K562 (cell line): ENCODE measurements at places on chromosomes 7 and 10. TPM values are rescaled to one million over a fixed set of nuclear protein-coding genes. Genes with fewer than 3 reads are reported as not detected.

The OR13A1 gene
- 0.07 and 0.13 TPM in 2 replicates for total RNA-seq

GRCh38 chr7:44061645-44062179 lies 3.7 kb downstream of the PGAM2 start:
- no peaks in the 10 kb centered on the region for H3K27me3 ChIP-seq
- no peak for DNase-seq
- H3K4me1 ChIP-seq = no peaks in the 10 kb centered on the region; the same call in 2 of the 3 replicates
- no peak overlapping the region for H3K4me3 ChIP-seq
- H3K27ac ChIP-seq = no peak overlapping the region

- H3K27ac ChIP-seq = no peak overlapping the region
- no peaks in the 10 kb centered on the region for H3K36me3 ChIP-seq
- no peaks in the 10 kb centered on the region; the same call in 1 of the 2 replicates for H3K4me1 ChIP-seq
- DNase-seq = no peak
- no peak overlapping the region for H3K4me3 ChIP-seq
Measured at GRCh38 chr7:37986908-37987330, 66.5 kb downstream of the EPDR1 start.

DNA sequence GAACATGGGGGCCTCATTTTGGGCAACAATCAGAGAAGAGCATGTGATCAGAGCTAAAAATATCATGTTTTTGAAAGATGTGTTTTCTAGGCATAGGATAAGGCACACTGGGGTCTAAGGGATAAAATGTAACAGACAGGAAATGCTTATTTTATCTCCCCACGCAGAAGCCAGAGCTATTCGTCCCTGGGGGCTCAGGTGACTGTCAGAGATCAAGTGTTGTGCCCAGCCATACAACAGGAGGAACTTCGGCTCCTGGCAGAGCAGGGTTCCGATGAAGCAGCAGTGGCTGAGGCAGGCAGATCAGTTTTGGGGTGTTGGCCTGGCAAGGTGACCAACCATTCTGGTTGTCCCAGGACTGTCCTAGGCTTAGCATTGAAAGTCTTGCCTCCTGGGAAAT lies 15.2 kb downstream of the NPY start:
- H3K27ac ChIP-seq = no peak overlapping the region
- no peaks in the 10 kb centered on the region for H3K36me3 ChIP-seq
- H3K27me3 ChIP-seq = no peaks in the 10 kb centered on the region; the same call in 1 of the 2 replicates
- H3K4me1 ChIP-seq = no peaks in the 10 kb centered on the region

The HOXA10 gene
- total RNA-seq = not detected in 2 replicates

DNA sequence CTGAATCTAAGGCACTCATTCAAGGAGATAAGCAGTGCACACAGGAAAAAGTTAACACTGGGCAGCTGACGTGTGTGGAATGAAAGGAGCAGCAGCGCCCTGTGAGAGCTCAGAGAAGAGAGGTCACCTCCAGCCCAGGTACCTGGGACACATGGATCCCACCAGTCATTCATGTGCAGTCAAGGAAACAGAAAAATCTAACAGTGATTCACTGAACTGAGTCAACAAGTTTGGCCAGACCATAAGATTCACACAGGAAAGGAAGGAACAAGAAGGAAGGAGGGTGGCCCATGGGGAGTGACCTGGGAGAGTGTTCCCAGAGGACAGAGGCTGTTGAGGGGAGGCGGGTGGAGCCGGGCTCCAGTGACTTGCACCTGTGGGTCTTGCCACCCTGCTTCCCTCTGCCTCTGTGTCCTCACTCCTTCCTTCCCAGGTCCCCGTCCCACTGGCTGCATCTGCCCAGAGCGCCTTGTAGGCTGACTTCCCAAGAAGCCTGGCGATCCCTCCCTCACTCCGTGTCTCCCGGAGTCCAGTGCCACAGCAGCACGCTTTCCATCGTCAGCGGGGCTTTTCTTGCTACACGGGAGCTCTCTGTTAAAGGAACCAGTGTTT lies 27.7 kb downstream of the RNF32 start:
- peaks cover 35% of the 10 kb centered on the region; the same call in 1 of the 3 replicates for H3K36me3 ChIP-seq
- DNase-seq = no peak
- H3K27ac ChIP-seq = no peak overlapping the region

The PRXL2A gene
- 0.71 and 0.87 TPM in 2 replicates for total RNA-seq

DNA sequence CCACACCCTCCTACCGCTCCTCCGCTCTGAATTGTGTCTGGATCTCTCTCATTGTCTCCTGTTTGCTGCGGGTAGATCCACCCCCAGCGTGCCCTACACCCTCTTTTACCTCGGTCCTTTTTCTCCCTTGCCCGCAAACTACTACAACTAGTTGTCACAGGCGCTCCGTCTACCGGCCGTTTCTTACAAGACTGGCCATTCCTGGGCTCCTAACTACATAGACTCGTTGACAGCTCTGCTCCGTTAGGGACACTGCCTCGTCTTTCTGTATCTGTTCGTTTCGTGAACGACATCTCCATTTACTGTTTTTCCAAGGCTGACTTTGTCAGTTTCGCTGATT lies 786 bp downstream of the TAF3 start:
- peaks cover 18% of the 10 kb centered on the region; the same call in 2 of the 3 replicates for H3K36me3 ChIP-seq
- no peaks in the 10 kb centered on the region for H3K27me3 ChIP-seq
- H3K27ac ChIP-seq = peak overlapping the region; percentile 77; the same call in 2 of the 3 replicates
- H3K4me3 ChIP-seq = peak overlapping the region; percentile 88
- peaks cover 13% of the 10 kb centered on the region for H3K4me1 ChIP-seq

DNA sequence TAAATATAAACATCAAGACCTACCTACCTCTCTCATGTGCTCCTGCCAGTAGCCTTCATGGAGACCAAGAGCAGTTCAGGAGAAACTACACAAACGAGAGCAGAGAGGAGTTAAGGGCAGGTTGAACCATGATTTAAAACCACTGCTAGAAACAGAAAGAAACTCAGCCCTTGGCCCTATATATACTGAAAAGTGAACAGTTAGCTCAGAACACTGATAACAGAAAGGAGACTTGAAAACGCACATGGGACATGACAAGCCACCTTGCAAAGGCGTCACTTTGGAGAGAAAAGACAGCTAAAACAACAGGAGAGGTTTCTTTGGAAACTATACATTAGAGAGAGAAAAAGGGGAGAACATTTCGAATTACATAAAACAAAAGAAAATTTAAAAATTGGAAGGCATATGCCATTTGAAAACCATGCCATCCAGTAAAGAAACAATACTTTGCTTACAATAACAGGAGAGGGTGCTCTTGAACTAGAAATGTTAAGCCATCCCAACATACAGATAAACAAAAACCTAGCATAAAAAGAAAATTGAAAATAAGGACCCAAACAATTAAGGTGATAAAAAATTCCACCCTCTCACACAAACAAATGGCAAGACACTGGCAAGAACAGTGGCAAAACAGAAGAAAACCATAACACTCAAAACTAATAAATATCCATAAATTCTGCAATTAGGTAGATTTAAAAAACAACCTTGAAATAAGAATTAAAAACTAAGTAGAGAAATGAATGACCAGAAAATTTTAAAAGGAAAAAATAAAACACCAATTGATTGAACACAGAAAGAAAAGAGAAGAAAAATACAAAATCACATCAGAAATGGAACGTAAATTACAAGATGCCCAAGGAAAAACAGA lies 232.7 kb downstream of the IMMP2L start:
- peak overlapping the region; percentile 78 for H3K27ac ChIP-seq
- H3K27me3 ChIP-seq = no peaks in the 10 kb centered on the region
- H3K4me1 ChIP-seq = no peaks in the 10 kb centered on the region
- no peak for DNase-seq
- H3K4me3 ChIP-seq = peak overlapping the region; percentile 24

DNA sequence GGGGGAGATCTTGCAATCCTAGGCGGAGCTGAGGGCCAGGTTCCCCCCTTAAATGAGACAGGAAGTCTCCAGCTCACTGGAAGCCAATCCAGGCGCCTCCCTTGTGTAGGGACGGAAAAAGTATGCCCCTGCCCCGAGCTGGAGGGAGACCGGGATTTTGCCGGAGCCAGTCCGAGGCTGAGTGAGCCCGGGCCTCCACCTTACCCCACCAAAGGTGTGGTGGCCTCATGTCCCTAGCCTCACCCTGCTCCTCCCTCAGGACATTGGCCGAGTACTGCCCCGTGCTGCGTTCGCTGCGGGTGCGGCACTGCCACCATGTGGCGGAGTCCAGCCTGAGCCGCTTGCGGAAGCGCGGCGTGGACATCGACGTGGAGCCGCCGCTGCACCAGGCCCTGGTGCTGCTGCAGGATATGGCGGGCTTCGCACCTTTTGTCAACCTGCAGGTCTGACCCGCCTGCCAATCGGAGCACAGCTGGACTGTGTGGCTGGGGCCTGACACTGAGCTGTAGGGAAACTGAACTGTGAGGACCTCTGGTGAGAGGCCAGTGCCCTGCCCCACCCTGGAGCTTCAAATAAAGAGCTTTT lies 2.0 kb downstream of the FBXL15 start:
- peaks cover 12% of the 10 kb centered on the region; the same call in 2 of the 3 replicates for H3K4me1 ChIP-seq
- DNase-seq = peak; percentile 89
- peak overlapping the region; percentile 80 for H3K27ac ChIP-seq
- peaks cover 17% of the 10 kb centered on the region; the same call in 2 of the 3 replicates for H3K36me3 ChIP-seq
- H3K27me3 ChIP-seq = no peaks in the 10 kb centered on the region

The LANCL2 gene
- 13.9 and 16.1 TPM in 2 replicates for total RNA-seq

The IGF2BP3 gene
- 61.2 and 62.9 TPM in 2 replicates for total RNA-seq

GRCh38 chr10:109454691-109455090 lies 468.6 kb downstream of the XPNPEP1 start:
- no peak overlapping the region for H3K4me3 ChIP-seq
- H3K36me3 ChIP-seq = no peaks in the 10 kb centered on the region
- DNase-seq = no peak
- no peak overlapping the region for H3K27ac ChIP-seq
- no peaks in the 10 kb centered on the region for H3K4me1 ChIP-seq
